Lower lobe of right lung (tissue), 2 donors: ENCODE measurements at places on chromosomes 7 and 10. TPM values are rescaled to one million over a fixed set of nuclear protein-coding genes. Genes with fewer than 3 reads are reported as not detected.
A peak's percentile ranks its signal among the peaks of the same experiment; 100 is the strongest.

DNA sequence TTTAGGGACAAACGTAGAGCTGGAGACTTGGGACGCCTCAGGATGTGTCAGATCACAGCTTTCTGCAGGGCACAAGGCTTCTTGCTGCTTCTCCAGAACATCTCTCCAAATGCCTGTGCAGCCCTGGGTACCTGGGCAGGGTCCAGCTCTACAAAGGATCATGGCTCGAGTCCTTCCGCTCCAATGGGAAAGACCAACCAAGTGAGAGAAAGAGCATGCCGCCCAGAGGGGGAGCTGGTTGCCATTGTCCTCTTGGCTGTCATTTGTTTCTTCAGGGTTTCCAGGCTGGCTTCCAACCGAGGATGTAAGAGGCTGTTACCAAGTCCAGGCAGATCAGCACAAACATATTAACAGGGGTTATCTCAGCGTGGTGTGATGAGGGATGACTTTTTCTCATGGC, 5.6 kb upstream of the LEP start:
- H3K27me3 ChIP-seq: peaks cover 8% of the 10 kb centered on the region
- no peak overlapping the region for H3K4me3 ChIP-seq
- no peak overlapping the region for H3K27ac ChIP-seq
- H3K36me3 ChIP-seq: no peaks in the 10 kb centered on the region
- DNase-seq: no peak
- no peaks in the 10 kb centered on the region for H3K4me1 ChIP-seq

DNA sequence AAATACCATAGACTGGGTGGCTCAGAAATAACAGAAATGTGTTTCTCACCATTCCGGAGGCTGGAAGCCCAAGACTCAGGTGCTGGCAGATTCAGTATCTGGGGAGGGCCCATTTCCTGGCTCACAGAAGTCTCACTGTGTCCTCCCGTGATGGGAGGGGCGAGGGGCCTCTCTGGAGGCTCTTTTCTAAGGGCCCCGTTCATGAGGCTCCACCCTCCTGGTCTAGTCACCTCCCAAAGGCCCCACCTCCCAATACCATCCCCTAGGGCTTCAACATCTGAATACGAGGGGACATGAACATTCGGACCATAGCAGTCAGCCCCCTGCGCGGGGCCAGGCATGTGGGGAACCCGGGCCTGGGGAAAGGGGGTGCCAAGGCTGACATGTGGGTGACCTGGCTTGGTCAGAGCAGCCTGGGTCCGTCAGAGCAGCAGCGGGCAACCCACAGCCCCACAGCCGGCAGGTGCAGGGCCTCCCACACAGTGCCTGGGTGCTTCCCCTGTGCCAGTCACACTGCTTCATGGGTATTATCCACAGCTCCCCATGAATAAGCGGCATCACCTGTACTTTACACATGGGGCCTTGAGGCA, 13.3 kb upstream of the CNPY1 start:
- H3K27me3 ChIP-seq: peaks cover 5% of the 10 kb centered on the region
- H3K4me1 ChIP-seq: no peaks in the 10 kb centered on the region
- DNase-seq: no peak
- H3K4me3 ChIP-seq: no peak overlapping the region
- H3K27ac ChIP-seq: no peak overlapping the region

DNA sequence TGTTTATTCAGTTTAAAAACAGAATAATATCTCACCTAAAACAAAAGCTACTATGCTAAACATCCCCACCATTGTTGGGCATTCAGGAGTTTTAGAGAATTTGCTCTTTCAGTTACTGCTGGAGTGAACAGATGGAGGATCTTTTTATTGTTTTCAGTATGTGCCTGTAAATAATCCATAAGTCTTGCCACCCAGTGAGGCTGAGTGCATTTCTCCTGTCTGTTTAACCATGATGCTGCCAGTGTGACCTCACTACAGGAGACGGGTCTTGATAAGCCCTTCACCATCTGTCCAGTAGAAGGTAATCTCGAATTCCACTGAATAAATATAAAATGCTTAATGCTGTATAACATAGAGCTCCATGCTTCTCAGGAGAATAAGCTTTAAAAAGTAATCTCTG, 430.9 kb downstream of the POM121L12 start:
- H3K36me3 ChIP-seq: no peaks in the 10 kb centered on the region
- no peak for DNase-seq
- no peak overlapping the region for H3K27ac ChIP-seq
- no peak overlapping the region for H3K4me3 ChIP-seq
- H3K4me1 ChIP-seq: no peaks in the 10 kb centered on the region
- no peaks in the 10 kb centered on the region for H3K27me3 ChIP-seq

GRCh38 chr10:89702121-89702480, 711 bp downstream of the KIF20B start:
- no peaks in the 10 kb centered on the region for H3K36me3 ChIP-seq
- H3K27ac ChIP-seq: peak overlapping the region; percentile 88
- peaks cover 6% of the 10 kb centered on the region for H3K4me1 ChIP-seq
- peak overlapping the region; percentile 74 for H3K4me3 ChIP-seq
- DNase-seq: no peak

DNA sequence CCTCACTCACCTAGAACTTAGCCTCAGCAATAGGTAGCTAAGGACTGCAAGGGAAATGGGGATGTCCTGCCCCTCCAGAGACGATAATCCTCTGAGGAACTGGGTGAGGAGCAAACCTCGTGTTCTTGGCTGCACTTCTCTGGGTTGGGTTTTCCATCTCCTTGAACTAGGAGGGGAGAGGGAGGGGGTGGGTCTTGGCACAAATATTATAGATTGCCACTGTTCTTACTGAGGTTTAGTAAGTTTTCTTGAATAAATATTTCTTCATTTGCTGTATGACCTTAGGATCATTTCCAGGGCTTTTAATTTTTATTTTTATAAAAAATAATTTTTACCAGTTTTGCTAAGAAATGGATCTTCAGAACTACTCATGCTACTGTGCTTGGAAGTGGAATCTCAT, 406.7 kb upstream of the FZD8 start:
- H3K4me3 ChIP-seq: no peak overlapping the region
- H3K27me3 ChIP-seq: no peaks in the 10 kb centered on the region
- H3K36me3 ChIP-seq: no peaks in the 10 kb centered on the region
- H3K27ac ChIP-seq: no peak overlapping the region
- no peak for DNase-seq

GRCh38 chr10:77614778-77615625, 22.6 kb downstream of the KCNMA1 start:
- H3K4me1 ChIP-seq: no peaks in the 10 kb centered on the region
- H3K27me3 ChIP-seq: no peaks in the 10 kb centered on the region
- DNase-seq: no peak
- no peak overlapping the region for H3K27ac ChIP-seq
- no peak overlapping the region for H3K4me3 ChIP-seq

DNA sequence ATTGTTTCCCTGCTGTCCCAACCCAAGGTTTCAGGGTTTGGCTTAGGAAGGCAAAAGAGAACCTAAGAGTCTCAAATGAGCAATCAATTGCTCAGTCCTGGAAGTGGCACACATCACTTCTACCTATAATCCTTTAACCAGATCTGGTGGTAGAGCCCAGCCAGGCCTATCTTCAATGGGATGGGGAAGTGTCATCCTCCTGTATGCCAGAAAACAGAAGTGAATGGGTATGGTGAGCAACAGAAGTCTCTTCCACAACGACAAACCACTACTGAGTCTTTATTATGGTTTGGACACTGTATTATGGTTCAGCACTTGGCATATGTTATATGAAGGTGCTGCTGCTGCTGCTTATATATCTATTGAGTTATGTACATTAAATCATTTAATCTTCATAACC, 3.0 kb upstream of the AKR1B1 start:
- H3K27me3 ChIP-seq: peaks cover 4% of the 10 kb centered on the region
- no peak overlapping the region for H3K27ac ChIP-seq
- DNase-seq: no peak
- H3K36me3 ChIP-seq: no peaks in the 10 kb centered on the region

- H3K27me3 ChIP-seq: no peaks in the 10 kb centered on the region
- H3K36me3 ChIP-seq: no peaks in the 10 kb centered on the region
- no peak overlapping the region for H3K4me3 ChIP-seq
- H3K4me1 ChIP-seq: no peaks in the 10 kb centered on the region
These were observed 238.5 kb upstream of the KMT2E start for GRCh38 chr7:104775531-104775930.

Gene H2BK1
- not detected for total RNA-seq
